ENCODE measurements at places on chromosomes 11 and 22. TPM values are rescaled to one million over a fixed set of nuclear protein-coding genes. Genes with fewer than 3 reads are reported as not detected.

The MMP12 gene
- not detected for total RNA-seq

- H3K4me1 ChIP-seq = no peaks in the 10 kb centered on the region
- peaks cover 47% of the 10 kb centered on the region for H3K36me3 ChIP-seq
- H3K27ac ChIP-seq = no peak overlapping the region
- no peaks in the 10 kb centered on the region for H3K27me3 ChIP-seq
- DNase-seq = no peak
These were observed 90.9 kb downstream of the RRAS2 start for GRCh38 chr11:14267861-14268635.

GRCh38 chr11:114651145-114651718 is 27.1 kb upstream of the NXPE2 start:
- no peak overlapping the region for H3K27ac ChIP-seq

- H3K36me3 ChIP-seq = no peaks in the 10 kb centered on the region
- H3K27me3 ChIP-seq = no peaks in the 10 kb centered on the region
- no peak overlapping the region for H3K4me3 ChIP-seq
- no peak overlapping the region for H3K27ac ChIP-seq
- peak; percentile 1 for DNase-seq
These were observed 832.5 kb downstream of the TBC1D22A start for GRCh38 chr22:47594836-47595521.

DNA sequence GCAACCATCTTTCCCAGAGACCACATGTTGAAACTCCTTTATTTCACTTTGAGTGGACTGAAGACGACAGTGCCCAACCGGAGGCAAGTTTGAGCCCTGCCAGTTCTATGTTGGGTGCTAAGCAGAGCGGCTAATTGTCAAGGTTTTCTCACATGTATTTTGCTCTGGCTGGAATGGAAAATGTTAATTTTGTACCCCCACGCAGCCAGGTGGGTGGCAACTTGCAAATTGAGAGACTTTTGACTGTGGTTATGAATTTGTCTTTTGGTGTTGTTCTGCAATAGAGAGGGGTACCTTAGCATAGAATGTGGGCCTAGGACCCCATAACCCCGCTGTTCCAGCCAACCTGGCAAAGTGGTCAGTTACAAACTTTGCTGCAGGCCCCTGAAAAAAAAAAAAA is 42.5 kb upstream of the SLC5A12 start:
- H3K4me1 ChIP-seq = no peaks in the 10 kb centered on the region
- H3K36me3 ChIP-seq = no peaks in the 10 kb centered on the region
- no peak for DNase-seq
- H3K27ac ChIP-seq = no peak overlapping the region

GRCh38 chr11:10289765-10290380 is 4.1 kb downstream of the SBF2 start:
- peaks cover 15% of the 10 kb centered on the region for H3K36me3 ChIP-seq
- H3K27ac ChIP-seq = no peak overlapping the region
- DNase-seq = no peak
- H3K4me3 ChIP-seq = no peak overlapping the region
- H3K27me3 ChIP-seq = no peaks in the 10 kb centered on the region

DNA sequence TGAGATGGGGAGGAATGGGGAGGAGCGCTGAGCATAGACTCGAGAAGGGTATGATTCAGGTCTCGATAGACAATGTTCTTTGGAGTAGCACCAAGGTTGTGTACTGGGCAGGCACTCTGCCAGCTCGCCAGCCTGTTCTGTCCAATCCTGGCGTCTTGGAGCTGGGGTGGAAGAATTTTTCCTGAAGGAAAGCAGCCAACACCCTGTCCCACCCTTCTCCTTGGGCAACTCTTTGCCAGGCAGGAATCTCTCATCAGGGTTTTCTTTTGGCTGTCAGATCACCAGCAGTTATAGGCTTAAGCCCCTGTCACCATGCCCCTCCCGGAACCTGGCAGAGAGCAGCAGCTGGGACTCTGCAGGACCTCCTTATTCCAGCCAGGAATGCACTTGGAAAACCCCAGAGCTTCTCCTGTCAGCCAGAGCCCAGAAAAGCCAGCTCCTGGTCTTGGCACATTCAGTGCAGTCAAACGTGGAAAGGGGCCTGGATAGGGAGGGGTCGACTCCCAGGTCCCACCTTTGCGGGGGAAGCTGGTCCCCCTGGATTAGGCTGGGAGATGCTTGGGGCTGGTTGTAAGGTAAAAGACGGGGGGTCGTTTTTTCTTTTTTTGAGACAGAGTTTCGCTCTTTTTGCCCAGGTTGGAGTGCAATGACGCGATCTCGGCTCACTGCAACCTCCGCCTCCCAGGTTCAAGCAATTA is 14.4 kb upstream of the SPTBN2 start:
- no peak overlapping the region for H3K27ac ChIP-seq
- peak overlapping the region; percentile 90 for H3K4me3 ChIP-seq
- peak; percentile 73 for DNase-seq
- peaks cover 10% of the 10 kb centered on the region for H3K4me1 ChIP-seq

DNA sequence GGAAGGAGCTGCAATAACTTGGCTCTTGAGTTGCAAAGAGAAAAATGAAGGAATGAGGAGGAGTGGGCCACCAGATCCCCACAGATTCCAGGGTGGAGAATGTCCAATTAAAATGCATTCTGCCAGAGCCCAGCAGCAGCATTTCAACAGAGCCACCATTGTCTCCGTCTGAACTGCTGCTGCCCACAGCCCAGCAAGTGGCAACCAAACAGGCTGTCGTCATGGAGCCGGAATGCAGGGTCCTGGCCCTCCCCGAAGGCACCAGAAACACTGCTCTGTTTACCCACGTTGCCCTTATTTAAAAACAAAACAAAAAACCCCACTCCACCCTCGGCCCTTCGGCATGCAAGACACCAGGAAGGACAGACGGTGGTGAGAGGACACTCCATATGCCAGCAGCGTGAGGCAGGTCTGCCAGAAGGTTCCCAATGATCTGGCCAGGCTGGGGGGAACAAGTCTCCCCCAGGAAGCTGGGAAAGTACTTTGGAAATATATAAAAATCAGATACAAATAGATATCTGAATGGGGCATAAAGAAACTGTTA is 32.5 kb downstream of the PLEKHA7 start:
- peak overlapping the region; percentile 85 for H3K27ac ChIP-seq
- H3K36me3 ChIP-seq = no peaks in the 10 kb centered on the region
- H3K27me3 ChIP-seq = no peaks in the 10 kb centered on the region
- H3K4me1 ChIP-seq = peaks cover 41% of the 10 kb centered on the region
- H3K4me3 ChIP-seq = no peak overlapping the region

DNA sequence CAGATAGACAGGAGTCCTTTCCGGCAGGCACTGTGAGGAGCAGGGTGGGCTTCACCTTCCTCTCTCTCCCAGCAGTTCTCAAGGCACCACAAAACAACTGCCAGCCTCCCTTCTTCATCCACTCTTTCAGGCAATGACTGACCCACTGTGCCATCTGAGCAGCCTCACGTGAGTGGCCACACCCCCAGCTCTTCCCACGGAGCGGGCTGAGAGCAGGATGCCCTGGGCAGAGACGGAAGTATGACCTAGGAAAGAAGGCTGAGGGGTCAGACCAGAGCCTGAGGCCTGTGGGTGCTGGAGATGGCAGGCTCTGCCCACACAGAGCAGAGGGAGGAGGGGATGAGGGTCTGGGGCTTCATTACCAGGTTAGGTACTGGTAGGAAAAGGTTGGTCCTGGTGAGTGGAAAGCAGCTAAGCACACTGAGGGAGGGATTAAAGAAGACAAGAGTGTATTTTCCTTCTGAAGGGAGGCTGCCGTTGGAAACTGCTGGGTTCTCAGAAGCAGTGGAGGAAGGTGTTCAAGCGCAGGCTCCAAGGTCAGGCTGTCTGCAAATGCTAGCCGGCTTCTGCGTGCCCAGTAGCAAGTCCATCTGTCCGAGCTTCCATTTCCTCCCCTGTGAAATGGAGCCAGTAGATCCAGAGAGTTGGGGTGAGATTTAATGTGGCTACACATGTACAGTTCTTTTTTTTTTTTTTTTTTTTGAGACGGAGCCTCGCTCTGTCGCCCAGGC is 4.6 kb downstream of the NLRP6 start:
- no peak for DNase-seq
- H3K27me3 ChIP-seq = peaks cover 36% of the 10 kb centered on the region
- H3K27ac ChIP-seq = no peak overlapping the region
- no peak overlapping the region for H3K4me3 ChIP-seq

- H3K27ac ChIP-seq = no peak overlapping the region
- DNase-seq = no peak
- no peaks in the 10 kb centered on the region for H3K36me3 ChIP-seq
- no peaks in the 10 kb centered on the region for H3K27me3 ChIP-seq
- peaks cover 60% of the 10 kb centered on the region for H3K4me1 ChIP-seq
These were observed 28.1 kb downstream of the MTMR2 start for GRCh38 chr11:95895815-95896214.

- H3K36me3 ChIP-seq = no peaks in the 10 kb centered on the region
- DNase-seq = peak; percentile 22
- H3K27ac ChIP-seq = no peak overlapping the region
- no peaks in the 10 kb centered on the region for H3K4me1 ChIP-seq
- no peak overlapping the region for H3K4me3 ChIP-seq
These were observed 91.1 kb upstream of the B3GAT1 start for GRCh38 chr11:134503100-134503499.

GRCh38 chr11:78832226-78832947 is 257.7 kb upstream of the NARS2 start:
- no peak overlapping the region for H3K27ac ChIP-seq
- H3K4me3 ChIP-seq = no peak overlapping the region
- H3K4me1 ChIP-seq = no peaks in the 10 kb centered on the region
- H3K36me3 ChIP-seq = no peaks in the 10 kb centered on the region

GRCh38 chr11:19929147-19929546 is 216.5 kb downstream of the NAV2 start:
- H3K27me3 ChIP-seq = no peaks in the 10 kb centered on the region
- H3K36me3 ChIP-seq = peaks cover 15% of the 10 kb centered on the region
- H3K27ac ChIP-seq = no peak overlapping the region

GRCh38 chr11:45250035-45250718 is 36.0 kb downstream of the SYT13 start:
- no peaks in the 10 kb centered on the region for H3K36me3 ChIP-seq
- H3K4me3 ChIP-seq = no peak overlapping the region
- DNase-seq = peak; percentile 57
- H3K27ac ChIP-seq = no peak overlapping the region
- peaks cover 7% of the 10 kb centered on the region for H3K27me3 ChIP-seq

DNA sequence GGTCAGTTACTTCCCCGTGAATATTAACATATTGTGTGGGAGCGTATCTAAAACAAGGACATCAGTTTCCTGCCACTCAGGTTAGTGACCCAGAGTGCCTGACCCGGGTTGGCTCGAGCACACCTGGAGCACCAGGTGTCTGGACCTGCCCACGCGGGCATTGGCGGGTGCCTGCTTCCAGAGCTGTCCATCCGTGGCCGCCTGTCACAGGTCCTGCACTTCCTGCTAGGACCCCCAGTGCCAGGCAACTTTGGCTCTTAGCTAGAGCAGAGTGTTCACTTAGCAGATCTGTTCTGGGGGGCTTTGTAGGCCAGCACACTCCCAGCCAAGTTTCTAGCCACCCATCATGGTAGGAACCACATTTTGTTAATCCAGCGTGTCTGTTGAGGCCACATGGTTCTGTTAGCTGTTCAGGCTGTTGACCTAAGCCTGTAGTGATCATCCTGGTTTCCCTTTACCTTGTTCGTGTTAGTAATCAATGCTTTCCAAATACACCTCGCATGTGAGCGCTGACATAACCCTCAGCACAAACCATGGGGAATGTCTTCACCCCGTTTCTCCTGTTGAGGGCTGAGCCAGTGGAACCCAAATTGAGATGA is 29.5 kb downstream of the MOV10L1 start:
- H3K36me3 ChIP-seq = no peaks in the 10 kb centered on the region
- H3K4me3 ChIP-seq = no peak overlapping the region
- no peak overlapping the region for H3K27ac ChIP-seq
- no peak for DNase-seq

- no peaks in the 10 kb centered on the region for H3K36me3 ChIP-seq
- DNase-seq = no peak
- H3K27me3 ChIP-seq = no peaks in the 10 kb centered on the region
These were observed 1.8 kb upstream of the DENND5A start for GRCh38 chr11:9266926-9267325.

DNA sequence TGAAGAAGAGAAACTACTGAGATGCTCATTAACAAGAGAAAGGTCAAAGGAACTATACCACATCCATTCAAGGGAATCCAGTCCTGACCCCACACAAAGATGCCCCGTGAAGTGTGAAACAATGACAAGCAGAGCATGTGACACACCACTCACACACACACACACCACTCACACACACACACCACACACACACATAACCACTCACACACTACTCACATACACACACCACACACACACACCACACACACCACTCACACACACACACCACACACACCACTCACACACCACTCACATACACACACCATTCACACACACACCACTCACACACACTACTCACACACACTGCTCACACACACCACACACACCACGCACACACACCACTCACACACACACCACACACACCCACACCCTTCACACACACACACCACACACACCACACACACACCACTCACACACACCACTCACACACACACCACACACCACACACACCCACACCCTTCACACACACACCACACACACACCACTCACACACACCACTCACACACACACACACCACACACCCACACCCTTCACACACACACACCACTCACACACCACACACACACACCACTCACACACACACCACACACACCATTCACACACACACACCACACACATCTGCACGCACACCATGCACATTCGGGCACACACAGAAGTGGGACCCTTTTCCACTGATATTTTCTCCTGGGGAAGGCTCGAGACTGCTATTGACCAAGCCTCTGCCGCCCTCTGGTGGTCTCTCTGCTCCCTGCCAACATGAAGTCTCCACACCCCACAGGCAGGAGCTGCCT is 32.0 kb upstream of the COMT start:
- no peak overlapping the region for H3K4me3 ChIP-seq
- no peak overlapping the region for H3K27ac ChIP-seq
- no peaks in the 10 kb centered on the region for H3K27me3 ChIP-seq

GRCh38 chr11:64353715-64354506 is 5.1 kb upstream of the RPS6KA4 start:
- H3K4me1 ChIP-seq = peaks cover 31% of the 10 kb centered on the region
- peaks cover 10% of the 10 kb centered on the region for H3K36me3 ChIP-seq
- DNase-seq = no peak
- H3K27me3 ChIP-seq = no peaks in the 10 kb centered on the region
- no peak overlapping the region for H3K4me3 ChIP-seq
- no peak overlapping the region for H3K27ac ChIP-seq

DNA sequence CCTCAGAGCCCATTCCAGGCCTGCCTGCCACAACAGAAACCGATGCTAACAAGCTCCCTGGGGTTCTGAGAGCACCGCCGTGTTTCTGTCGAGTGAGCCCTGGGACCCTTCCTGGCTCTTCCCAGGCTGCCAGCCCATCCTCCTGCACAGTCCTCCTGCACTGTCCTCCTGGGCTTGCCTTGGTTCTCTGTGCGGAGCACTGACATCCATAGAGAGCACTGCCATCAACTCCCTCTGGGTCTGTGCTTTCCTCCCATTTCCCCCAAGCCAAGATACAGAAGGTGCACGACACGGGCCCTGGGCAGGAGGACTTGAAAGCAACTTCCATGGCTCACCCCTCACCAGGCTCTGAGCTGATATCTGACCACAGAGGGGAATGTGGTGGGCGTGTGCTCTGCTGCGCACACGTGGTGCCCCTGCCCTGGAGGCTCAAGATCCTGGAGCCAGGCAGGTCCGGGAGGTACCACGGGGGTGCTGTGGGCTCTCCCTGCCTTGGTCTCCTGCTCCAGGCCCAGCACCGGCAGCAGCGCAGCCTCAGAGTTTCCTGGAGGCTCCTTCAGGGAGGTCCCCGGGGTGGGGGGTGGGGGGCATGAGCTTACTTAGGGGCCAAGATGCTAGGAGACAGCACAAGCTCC is 304.2 kb downstream of the BRD1 start:
- no peak overlapping the region for H3K27ac ChIP-seq
- H3K4me1 ChIP-seq = peaks cover 17% of the 10 kb centered on the region
- no peaks in the 10 kb centered on the region for H3K36me3 ChIP-seq
- no peaks in the 10 kb centered on the region for H3K27me3 ChIP-seq
- DNase-seq = no peak
